ENCODE measurements at places on chromosomes 5 and 9.

DNA sequence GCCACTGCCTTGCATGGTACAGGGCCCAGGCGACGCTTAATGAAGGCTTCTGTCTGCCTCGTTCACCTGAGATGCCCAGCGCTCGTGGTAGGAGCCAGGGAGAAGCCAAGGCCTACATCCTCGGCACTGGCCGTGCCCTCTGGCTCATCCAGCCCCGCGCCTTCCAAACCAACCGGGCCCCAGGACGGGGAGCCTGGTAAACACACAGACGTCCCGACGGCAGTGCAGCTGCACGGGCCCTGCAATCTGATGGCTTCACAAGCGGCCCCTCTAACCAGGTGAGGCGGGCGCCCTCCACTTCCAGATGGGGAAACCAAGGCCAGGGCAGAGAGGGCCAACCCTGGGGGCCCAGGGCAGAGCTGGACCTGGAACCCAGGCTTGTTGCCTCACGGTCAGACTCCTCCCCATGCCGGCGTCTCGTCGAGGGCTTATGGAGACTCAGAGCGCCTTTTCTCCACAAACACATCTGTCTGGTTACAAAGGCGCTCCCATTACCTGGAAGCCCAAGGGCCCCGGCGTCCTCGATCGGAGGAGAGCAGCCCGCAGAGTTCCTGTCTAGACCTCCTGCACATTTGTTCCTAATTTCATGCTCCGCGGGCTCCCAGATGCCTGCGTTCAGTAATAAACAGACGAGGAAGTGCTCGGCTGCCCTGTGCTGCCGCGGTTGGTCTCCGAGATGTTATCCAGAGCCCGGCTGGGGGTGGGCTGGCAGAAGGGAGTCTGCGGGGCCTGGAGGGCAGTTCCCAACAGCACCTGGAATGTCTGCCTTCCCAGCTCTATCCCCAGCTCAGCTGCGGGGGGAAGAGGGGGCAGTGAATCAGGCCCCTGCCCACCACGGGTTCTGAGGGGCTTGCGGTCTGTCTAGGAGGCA, 23.5 kb downstream of the FAM163B start:
- DNase-seq = peak; percentile 39

- DNase-seq = no peak
Observed at GRCh38 chr9:69526699-69527098, 145.5 kb downstream of the APBA1 start.

DNA sequence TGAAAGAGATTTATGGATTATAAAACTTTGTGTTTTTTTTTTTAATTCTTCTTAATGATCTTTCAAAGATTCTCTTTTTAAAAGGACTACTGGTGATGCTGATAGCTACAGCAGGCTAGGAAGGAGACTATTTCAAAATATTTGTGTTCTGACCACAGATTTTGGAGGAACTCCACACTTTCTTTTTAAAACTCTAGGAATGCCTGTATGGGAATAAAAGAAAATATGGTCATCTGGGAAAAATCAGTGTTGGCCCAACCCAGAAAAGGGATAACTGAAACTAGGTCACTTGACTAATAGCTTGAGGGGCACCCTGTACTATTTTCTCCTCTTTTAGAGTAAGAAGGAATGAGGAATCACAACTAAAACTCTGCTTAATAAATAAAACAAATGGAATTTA, 97.6 kb upstream of the ADAMTS19 start:
- DNase-seq = no peak

GRCh38 chr9:105439428-105439827, 8.4 kb upstream of the FSD1L start:
- no peak for DNase-seq

- DNase-seq = no peak
Observed at GRCh38 chr5:161691911-161692310, 6.4 kb downstream of the GABRA6 start.

DNA sequence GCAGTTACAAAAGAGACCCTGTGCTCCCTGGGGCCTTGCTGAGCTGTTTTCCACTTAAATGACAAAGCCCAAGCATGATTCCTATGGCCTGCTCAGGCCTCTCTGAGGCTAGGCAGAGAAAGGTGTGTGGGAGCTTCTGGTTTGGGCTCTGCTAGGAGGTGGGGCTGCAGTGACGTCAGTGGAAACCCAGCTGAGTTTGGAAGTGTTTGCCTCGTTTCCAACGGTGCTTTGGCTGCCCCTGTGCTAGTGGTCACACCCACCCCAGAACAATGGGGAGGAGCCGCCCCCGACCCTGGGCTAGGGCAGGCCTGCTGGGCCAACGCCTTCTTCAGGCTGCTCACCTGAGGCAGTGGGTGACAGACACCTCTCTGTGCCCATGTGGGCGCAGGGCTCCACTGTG, 10.4 kb downstream of the ANGPTL2 start:
- DNase-seq = no peak

DNA sequence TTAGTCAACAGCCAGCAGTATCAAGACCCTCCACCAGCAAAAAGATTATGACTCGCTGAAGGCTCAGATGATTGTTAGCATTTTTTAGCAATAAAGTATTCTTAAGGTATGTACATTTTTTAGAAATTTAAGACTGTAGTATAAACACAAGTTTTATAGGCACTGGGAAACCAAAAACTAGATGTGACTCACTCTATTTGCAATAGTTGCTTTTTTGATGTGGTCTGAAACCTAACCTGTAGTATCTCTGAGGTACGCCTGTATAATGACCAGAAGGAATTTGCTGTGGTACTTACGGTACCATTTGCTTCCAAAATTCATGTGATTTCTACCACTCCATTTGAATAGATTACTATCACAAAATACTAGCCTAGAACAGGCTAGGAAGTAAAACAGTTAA, 60.8 kb downstream of the WDR41 start:
- no peak for DNase-seq

DNA sequence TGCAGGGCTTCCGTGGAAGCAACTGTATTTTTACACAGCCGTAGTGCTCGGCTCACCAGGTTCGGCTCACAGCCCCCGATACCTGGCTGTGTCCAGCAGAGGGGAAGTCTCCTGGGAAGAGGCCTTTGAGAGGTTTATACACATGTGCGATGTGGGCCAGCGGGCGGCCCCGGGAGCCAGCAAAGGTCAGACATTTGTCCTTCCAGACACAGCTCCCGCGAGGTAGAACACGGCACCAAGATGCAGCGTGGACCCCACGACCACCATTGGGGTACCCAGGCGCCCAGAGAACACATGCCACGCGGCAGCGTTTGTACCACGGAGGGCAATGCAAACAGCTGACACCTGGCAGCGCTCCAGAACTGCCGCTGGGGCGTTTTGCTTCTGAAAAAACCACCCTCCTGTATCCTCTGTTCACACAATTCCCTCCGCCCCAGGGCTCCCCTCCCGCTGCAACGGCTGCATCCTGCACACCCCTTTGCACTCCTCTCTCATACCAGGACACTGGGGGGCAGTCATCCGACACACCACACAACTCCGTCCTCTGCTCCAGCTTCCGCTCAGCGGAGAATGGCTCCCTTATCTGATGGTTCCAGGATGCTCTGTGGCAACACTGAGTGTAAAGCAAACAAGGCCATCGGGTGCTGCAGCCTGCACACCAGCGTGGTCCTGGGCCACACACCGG, 235.3 kb downstream of the SYK start:
- DNase-seq = peak; percentile 29

DNA sequence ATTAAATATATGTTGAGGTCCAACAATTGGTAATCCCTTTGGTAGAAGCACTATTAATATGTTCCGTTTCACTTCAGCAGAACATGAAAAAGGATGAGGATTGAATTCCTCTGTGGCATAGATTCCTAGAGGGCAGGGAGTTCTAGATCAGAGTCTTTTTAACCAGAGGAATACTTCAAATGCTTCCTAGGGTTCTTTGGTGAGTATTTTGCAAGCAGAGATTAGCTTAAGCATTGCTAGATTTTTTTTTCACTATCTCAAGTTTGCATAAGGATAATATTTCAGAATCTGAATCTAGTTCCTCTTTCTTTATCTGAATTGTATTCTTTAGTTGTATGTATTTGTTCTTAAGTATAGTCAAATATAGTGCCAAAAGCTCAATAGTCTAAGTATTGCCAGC, 116.6 kb upstream of the ADAMTSL1 start:
- DNase-seq = no peak

DNA sequence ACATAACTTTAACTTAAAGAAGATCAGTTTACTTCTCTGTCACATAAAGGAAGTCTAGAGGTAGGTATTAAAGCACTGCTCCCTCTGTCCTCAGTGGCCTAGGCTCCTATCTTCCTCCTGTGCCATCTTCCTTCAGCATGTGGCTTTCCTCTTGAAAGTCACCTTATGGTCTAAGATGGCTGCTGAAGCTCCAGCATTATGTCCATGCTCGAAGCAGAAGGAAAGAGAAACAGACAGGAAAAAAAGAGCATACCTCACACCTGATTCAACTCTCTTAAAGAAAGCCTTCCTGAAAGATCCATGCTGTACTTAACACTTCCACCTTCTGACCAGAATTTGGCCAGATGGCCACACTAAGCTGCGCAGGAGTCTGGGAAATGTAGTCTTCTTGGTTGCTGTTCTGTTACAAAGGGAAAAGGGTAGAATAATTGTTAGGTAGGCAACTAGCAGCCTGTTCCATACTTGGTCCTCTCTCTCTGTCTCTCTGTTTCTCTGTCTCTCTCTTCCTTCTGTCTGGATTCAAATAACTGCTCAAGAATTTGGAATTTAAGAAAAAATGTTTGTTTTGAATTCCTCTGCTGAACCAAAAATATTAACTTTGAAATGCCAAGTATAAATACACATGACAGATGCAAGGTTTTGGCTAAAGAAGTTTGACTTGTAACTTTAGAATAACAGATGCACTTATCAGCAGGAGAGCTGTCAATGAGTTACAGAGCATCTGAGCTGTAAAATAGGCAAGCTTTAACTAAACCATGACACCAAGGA, 16.0 kb downstream of the TMEM174 start:
- no peak for DNase-seq

DNA sequence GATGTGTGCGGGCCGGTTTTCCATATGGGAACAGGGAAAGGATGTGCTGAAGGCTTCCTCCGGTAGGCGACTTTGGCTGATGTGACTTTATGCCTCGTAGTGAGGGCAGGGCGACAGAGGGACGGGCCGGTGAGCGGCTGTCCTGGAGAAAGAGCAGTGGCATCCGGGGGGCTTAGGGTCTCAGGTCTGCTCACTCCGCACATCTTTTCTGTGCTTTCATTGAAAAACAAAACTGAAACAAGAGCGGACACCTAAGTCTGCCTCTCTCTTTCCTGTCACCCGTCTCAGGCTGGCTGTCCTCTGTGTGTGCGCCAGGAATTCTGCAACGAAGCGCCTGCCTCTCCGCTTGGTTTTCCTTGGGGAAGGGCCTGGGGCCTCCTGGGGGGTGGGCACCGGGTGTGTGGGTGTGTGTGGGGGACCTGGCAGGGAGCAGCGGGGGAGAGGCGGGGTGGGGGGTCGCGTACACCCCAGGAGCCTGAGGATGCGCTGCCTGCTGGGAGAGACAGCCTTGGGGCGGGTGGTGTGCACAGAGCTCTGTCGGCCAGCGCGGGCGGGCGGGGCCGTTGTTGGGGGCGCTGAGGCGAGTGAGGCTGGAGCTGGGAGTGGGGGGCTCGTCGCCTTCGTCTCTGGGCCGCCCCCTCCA, 580 bp upstream of the PRRX2 start:
- no peak for DNase-seq

DNA sequence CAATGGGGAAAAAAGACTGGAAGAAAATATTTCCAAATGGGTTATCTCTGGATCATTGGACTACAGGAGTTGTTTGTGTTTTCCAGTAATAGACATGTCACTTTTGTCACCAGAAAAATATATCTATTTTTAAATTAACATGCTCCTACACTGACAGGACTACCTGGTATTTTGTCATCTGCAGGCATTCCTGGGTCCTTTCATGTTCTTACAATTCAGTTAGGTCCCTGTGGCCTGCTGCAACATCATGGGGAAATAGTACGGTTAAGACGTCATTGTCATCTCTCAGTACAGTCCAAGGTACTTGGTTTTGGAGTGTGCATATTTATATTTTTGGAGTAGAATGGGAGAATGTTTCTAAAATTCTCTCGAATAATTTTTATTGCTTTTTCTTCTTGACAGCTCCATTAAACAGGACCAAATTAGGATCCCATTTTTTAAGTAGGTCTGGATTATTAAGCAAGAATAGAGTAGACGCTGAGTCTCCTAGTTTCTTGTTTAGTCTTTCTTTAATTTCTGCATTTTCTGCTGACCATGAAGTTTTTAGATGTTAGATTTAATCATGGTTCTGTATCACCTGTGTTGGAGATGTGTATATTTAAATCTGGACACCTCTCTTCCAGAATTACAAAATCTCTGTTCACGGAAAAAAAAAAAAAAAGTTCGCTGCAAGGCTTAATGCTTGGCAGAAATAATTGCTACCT, 46.9 kb downstream of the SLC22A5 start:
- DNase-seq = no peak

GRCh38 chr5:72171667-72172066, 64.4 kb downstream of the MAP1B start:
- DNase-seq = no peak

DNA sequence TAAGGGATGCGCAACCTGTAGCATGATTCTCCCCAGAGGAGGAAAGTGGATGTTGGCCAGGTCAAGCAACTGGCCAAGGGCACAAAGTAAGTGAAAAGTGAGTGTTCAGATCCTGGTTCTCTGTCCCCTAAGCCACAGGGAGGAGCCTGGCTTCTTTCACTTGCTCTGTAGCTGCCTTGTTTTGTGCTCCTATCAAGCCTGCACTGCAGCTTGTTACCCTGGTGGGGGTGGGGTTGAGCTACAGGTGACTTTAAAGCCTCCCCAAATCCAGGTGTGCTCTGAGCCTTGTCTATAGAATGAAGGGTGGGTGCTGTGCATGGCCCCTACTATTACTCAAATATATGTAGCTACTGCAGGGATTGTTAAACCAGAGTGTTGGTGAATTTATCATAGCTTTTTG, 32.9 kb downstream of the RALGPS1 start:
- DNase-seq = no peak

Measured in NCI-H2107 (cell line).